ENCODE measurements at places on chromosomes 4 and X. TPM values are rescaled to one million over a fixed set of nuclear protein-coding genes. Genes with fewer than 3 reads are reported as not detected.

Gene SFRP2
- not detected for total RNA-seq

Gene ADGRA3
- 29.5 TPM for total RNA-seq

Gene LEF1
- total RNA-seq: 0.63 TPM

Gene PRDM5
- total RNA-seq: 3.1 TPM

Gene SLITRK4
- 0.07 TPM for total RNA-seq

Gene EPHA5
- total RNA-seq: not detected

Gene STBD1
- 2.1 TPM for total RNA-seq

Gene GRPEL1
- total RNA-seq: 47.8 TPM

Gene BMPR1B
- 5.2 TPM for total RNA-seq

Data from airway epithelial cell (primary cell).